ENCODE measurements at places on chromosomes 13 and 19.

DNA sequence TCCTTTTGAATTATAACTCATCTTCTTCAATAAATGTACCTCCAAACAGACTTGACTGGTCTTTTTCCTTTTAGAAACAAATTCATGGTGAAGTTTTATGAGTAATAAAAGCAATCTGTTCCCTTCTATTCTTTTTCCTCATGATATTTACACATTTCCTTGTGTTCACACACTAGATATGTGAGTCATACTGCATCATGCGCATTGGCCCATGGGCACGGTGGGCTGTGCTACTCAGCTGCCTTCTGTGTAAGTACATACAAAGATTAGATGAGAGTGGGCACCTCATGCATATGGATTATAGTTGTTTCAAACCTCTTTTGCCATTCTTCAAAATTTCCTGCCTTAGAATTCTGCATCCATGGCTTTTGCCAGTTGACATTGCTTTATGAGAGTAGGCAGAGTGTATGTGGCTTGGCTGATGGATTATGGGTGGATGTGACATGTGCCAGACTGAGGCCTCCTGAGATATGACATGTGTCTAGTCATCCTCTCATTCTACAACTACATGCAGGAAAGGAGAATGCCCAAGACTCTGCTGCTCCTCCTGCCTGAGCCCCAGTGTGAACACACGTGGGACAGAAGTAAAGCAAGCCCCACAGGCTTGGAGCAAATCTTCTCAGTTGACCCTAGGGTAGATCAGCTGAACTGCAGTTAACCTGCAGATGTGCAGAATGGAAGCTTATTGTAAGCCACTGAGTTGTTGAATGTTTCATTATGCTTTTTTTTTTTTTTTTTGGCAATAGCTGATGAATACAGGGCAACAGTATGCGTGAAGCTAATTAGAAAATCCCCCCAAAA is 109.9 kb downstream of the RBM26 start:
- DNase-seq: peak; percentile 7

DNA sequence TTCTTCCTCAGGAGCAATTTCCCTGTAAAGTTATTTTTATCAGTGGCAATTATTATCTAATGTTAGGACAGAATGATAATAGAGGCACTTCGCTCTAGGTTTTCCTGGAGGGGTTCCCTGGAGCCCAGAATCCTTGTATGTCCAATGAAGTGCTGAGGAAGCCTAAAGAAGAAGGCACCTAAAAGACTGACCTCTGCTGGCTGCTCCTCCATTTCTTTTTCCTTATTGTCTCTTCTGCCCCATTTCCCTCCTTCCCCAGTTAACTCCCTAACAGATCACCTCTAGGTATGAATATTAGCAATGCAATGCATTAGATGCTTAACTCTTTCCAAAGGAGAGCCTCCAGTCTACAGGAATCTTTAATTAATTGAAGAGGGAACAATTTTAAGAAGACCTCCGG is 985.4 kb downstream of the DIAPH3 start:
- no peak for DNase-seq

DNA sequence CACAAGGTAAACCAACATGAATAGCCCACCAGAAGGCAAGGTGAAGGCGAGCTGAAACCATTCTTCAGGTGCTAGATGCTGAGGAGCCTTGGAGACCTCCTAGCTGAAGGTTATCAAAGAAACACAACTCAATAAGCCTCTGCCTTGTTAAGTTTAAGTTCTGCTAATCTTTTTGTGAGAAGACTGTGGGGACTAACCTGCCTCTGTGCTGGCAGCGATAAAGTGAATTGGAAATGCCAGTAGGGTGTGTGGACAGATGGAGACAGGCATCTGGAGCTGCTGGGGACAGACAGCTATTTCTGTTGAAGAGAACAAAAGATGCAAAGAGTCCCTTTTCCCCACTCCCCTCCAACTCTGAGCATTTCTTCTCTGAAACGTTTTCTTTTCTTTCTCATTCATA is 33.5 kb upstream of the FLT1 start:
- no peak for DNase-seq

- DNase-seq: no peak
These were observed 1.0 kb downstream of the CLPP start for GRCh38 chr19:6362351-6362801.

DNA sequence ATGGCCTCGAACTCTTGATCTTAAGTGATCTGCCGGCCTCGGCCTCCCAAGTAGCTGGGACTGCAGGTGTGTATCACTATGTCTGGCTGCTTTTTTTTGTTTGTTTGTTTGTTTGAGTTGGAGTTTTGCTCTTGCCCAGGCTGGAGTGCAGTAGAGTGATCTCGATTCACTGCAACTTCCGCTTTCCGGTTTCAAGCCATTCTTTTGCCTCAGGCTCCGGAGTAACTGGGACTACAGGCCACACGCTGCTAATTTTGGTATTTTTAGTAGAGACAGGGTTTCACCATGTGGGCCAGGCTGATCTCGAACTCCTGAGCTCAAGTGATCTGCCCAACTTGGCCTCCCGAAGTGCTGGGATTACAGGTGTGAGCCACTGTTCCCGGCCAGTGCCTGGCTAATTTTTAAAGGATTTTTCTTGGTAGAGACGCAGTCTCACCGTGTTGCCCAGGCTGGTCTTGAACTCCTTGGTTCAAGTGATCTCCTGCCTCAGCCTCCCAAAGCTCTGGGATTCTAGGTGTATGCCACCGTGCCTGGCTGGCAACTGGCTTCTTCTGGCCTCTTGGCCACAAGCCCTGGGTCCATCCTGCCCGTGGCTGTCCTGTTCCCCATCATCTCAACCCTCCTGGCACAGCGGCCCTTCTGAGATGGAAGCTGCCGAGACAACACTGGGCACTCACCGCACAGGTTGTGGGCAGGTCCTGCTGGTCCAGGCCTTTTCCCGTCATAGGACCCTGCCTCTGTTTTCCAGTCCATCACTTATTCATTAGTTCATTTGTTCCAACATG is 11.5 kb downstream of the TECR start:
- DNase-seq: no peak

Measured in occipital lobe (tissue), 3 donors.